8988T (cell line): ENCODE measurements at places on chromosomes 11 and 22.

- DNase-seq = peak; percentile 37
Observed at GRCh38 chr11:123302751-123303195, 107.7 kb upstream of the CLMP start.

DNA sequence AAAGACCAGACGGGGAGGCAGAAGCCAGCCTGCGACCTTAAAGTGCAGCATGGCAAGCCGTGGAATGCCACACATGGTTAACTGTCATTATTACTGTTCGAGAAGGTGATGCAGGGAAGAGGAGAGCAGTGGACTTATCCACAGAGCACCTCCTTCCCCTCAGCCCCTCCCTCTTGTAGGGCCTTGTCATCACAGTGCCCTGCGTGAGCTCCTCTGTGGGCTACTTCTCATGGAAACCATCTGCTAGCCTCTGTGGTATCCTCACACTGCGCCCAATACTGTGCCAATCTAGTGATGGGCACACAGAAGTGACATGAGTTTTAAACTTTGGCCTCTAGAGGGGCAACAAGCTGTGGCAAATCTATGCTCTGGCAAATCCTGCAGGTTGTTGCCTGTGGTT lies 18.2 kb upstream of the CCDC134 start:
- DNase-seq = no peak

- no peak for DNase-seq
Observed at GRCh38 chr11:107719073-107719472, 7.2 kb upstream of the SLN start.

- no peak for DNase-seq
Observed at GRCh38 chr11:15118431-15118830, 3.7 kb downstream of the INSC start.

DNA sequence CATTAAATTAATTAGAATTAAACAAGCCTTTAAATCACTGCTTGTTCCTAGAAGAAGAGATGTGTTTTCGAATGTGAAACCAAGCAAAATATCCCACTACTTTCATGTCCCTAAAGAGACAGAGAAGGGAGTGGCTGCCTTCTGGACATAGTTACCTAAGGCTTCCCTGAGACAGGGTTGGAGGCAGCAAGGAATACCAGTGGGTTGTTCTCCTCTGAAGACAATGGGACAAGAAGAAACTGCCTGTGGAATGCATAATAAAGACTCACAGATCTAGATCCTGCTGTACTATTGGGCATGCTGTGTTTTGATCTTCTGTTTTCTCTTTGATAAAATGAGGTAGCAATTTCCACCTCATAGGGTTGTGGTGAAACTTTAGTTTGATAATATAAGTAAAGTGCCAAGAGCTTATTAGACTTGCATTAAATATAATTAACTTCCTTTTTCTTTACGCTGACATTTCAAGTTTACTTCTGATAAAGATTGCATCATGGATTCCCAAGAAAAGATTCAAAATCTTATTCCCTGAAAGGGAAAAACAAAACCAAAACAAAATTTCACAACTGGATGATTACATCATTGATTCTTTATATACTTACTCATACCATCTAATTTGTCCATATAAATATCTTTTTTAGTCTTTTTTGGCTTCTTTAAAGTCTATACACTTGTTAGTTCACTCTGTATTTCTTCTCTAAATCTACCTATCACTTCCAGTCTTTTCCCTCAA lies 621.3 kb downstream of the ETS1 start:
- DNase-seq = no peak

DNA sequence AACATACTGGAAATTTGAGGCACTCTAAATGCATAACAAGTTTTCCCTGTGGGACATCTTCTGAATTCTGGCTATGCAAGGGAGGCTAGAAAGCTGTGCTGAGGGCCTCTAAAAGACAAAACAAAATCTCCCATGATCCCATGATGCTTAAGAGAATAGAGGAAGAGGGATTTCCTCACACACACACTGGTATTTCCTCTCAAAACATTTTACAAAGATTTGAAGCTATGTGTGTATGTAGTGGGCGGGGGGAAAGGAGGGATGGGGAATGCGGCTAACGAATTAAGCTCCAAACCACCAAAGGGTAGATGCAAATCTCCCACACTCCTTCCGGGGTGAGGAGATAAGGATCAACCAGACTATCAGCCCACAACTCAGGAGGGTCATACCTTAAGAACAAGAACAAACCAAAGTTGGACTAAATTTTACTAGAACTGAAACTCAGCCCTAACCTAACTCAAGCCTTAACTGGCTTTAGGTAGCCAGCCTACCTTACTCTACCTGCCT lies 6.0 kb downstream of the OR2AT4 start:
- no peak for DNase-seq

- no peak for DNase-seq
Observed at GRCh38 chr11:68966894-68967780, 13.6 kb downstream of the MRGPRD start.
